ENCODE measurements at places on chromosomes 7 and 10. TPM values are rescaled to one million over a fixed set of nuclear protein-coding genes. Genes with fewer than 3 reads are reported as not detected.
A peak's percentile ranks its signal among the peaks of the same experiment; 100 is the strongest.

The ADCY1 gene
- total RNA-seq = not detected

The FAM221A gene
- 2.4 TPM for total RNA-seq

DNA sequence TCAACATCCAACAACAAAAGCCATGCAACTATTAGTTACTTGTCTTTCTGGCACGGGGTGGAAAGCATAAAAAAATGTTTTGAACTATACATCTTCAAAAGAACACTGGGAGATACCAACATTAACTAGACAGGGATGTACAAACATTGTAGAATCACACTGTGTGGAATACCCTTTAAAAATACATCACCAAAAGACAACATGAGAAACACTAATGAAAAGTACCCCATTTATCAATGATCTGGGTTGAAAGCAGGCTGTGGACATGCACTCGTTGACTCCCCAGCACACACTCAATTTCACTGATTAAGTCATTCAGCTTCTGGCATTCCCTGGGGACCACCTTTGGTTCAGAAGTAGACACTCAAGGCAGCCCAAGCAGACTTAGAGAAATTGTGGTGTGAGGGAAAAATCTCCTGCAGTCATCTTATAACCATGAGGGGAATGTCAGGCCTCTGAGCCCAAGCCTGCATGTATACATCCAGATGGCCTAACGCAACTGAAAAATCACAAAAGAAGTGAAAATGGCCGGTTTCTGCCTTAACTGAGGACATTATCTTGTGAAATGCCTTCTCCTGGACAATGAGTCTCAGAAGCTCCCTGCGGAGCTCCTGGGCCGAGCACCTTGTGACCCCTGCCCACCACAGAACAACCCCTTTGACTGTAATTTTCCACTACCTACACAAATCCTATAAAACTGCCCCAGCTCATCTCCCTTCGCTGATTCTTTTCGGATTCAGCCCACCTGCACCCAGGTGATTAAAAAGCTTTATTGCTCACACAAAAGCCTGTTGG lies 53.0 kb downstream of the CACUL1 start:
- DNase-seq = no peak
- H3K36me3 ChIP-seq = 0 out of 2 replicates have a peak, but pooled peaks cover 5% of the 10 kb centered on the region
- H3K4me1 ChIP-seq = no peaks in the 10 kb centered on the region
- H3K27me3 ChIP-seq = no peaks in the 10 kb centered on the region

The VPS50 gene
- 32.2 TPM for total RNA-seq

- 0 out of 2 replicates have a peak, but pooled peaks cover under 1% of the 10 kb centered on the region for H3K36me3 ChIP-seq
- H3K4me1 ChIP-seq = no peaks in the 10 kb centered on the region
- DNase-seq = no peak
- H3K4me3 ChIP-seq = no peak overlapping the region
- no peak overlapping the region for H3K27ac ChIP-seq
Measured at GRCh38 chr7:127578036-127578684, 7.2 kb downstream of the GCC1 start.

DNA sequence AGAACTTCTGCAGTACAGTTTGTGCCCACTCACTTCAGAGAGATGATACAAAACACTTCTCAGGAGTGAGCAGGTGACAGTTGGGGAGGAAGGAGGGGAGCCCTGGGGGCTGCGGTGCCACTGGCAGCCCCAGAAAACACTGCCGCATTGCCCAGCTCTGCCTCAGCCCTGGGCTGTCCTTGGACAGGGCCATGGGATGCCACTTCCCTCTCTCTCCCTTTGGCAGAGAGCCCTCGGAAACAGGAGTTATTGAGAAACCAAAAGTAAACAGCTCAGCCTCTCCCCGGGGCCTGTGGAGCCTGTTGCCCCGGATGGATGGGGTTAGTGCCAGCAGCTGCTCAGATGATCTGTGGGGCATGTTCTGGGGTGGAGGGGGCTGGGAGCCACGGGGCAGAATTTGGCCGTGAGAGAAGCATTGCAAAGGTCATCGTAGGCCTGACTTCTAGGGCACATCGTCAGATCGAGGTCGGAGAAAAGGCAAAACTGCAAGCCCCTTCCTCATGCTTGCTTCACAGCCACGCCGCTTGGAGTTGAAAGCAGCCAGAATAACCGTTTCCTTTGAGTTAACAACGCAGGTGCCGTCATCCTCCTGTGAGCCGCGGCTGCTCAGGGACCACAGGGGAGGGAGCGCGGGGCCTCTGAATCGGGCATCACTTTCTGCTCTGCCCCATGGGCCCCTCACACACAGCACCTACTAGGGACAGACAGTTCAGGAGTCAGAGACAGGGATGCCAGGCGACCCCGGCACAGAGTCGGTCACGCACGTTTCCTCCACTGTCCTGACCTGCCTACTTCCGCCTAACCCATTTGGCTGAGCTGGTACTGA lies 256.4 kb downstream of the CAMK1D start:
- peak overlapping the region; percentile 10 for H3K4me3 ChIP-seq
- DNase-seq = peak; percentile 89
- no peaks in the 10 kb centered on the region for H3K36me3 ChIP-seq
- peaks cover 35% of the 10 kb centered on the region for H3K4me1 ChIP-seq
- no peaks in the 10 kb centered on the region for H3K27me3 ChIP-seq

The HEPACAM2 gene
- total RNA-seq = not detected

DNA sequence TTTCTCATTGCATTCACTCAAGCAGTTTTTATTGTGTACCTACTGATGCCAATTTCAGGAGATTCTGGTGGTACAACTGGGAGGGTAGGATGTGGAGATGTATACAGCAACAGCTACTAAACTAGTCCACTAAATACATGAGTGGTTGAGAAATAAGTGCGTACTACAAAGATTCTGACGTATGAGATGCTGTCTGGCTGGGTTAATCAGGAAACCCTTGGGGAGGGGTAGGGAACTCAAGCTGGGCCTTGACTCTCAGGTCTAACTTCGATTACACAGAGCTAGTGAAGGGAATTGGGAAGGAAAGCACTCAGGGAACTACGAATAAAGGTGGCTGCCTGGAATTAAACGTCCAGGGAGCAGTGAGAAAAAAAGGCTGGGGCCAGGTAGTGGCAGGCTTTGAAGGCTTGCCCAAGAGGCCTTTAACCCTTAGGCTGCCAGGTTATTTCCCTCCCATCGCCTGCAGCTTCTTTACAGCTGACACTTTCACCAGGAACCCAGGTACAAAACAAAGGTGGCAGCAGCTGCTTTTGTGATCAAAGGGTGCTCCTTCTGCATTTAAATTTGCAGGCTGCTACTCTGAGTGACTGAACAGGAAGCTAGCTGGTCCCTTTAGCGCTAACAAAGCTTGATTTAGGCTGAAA lies 3.2 kb downstream of the MMS19 start:
- H3K27ac ChIP-seq = no peak overlapping the region
- no peaks in the 10 kb centered on the region for H3K27me3 ChIP-seq
- no peak for DNase-seq
- no peaks in the 10 kb centered on the region for H3K36me3 ChIP-seq

GRCh38 chr7:25392588-25393338 lies 164.5 kb upstream of the NPVF start:
- H3K27me3 ChIP-seq = peaks cover 74% of the 10 kb centered on the region
- H3K4me3 ChIP-seq = no peak overlapping the region
- DNase-seq = no peak
- no peaks in the 10 kb centered on the region for H3K36me3 ChIP-seq

The SPAM1 gene
- not detected for total RNA-seq

GRCh38 chr10:99364125-99364524 lies 35.0 kb downstream of the CNNM1 start:
- H3K4me3 ChIP-seq = no peak overlapping the region
- no peaks in the 10 kb centered on the region for H3K4me1 ChIP-seq
- no peaks in the 10 kb centered on the region for H3K36me3 ChIP-seq
- DNase-seq = no peak
- no peaks in the 10 kb centered on the region for H3K27me3 ChIP-seq

DNA sequence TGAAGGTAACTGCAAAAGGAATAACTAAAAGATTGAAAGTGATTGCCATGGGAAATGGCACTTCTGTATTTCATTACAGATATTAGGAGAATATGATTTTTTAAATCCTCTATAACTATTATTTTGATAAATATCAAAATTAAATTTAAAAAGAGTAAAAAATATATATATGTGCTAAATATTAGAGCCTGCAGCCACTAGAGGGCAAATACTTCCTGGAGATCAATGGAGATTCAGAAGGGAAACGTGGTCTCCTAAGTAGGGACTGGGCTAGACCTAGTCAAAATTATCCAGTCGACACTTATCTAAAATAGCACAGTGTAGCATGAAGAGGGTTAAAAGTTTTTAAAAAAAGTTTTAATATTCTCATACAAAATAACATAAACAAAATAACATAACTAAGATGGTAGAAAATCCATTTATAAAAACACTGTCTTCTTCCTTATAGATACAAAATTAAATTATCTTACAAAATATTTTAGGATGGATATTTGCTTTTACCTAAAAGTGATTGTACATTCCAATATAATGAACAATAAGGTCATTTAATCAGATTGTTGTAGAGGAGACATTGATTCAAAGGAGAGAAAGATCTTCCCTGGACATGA lies 434.3 kb downstream of the MDFIC start:
- H3K27ac ChIP-seq = no peak overlapping the region
- H3K4me1 ChIP-seq = no peaks in the 10 kb centered on the region
- H3K27me3 ChIP-seq = no peaks in the 10 kb centered on the region
- no peaks in the 10 kb centered on the region for H3K36me3 ChIP-seq
- DNase-seq = no peak
- H3K4me3 ChIP-seq = no peak overlapping the region

DNA sequence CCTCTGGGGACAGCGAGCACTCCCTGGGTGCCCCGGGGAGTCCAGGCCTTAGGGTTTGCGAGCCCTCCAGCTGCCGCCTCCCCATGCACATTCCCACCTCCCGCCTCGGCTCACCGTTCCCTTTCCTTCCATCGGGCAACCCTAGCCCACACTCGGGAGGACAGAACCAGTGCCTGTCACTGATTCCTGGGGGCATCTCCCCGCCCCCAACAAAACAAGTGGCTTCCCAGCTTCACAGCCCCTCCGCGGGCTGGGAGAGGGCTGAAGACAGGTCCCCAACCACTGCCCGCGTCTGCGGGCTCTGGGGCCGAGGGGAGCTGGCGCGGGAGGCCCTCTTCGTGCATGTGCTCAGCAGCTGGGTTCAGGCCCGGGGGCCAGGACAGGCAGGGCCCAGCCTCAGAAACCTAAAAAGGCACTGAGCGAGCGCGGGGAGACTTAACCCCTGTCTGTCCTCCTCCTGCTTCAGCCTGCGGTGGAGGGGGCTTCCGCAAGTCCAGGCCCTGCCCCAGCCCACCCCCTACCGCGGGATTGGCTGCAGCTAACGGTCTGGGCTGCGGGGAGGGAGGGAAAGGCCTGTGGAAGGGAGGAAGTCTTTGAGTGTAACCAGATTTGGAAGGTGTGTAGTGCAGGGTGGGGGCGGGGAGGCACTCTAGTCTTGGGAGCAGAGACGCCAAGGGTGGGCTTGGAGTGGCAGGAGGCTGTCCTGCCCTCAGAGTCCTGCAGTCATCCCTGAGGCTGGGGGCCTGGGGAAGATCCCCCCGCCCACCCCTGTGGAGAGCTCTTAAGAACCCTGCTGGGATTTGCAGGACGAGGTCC lies 1.2 kb downstream of the FLNC start:
- no peak overlapping the region for H3K4me3 ChIP-seq
- DNase-seq = no peak
- no peaks in the 10 kb centered on the region for H3K36me3 ChIP-seq

- H3K4me3 ChIP-seq = no peak overlapping the region
- no peak for DNase-seq
- H3K27me3 ChIP-seq = no peaks in the 10 kb centered on the region
- H3K27ac ChIP-seq = no peak overlapping the region
- H3K36me3 ChIP-seq = peaks cover 18% of the 10 kb centered on the region
- H3K4me1 ChIP-seq = peaks cover 13% of the 10 kb centered on the region
Measured at GRCh38 chr7:156834462-156834861, 58.5 kb downstream of the LMBR1 start.

The GPR26 gene
- total RNA-seq = not detected

GRCh38 chr7:131106681-131107336 lies 220.9 kb upstream of the MKLN1 start:
- peak overlapping the region; percentile 90 for H3K27ac ChIP-seq
- H3K4me3 ChIP-seq = peak overlapping the region; percentile 73
- H3K4me1 ChIP-seq = peaks cover 28% of the 10 kb centered on the region
- H3K36me3 ChIP-seq = peaks cover 43% of the 10 kb centered on the region

DNA sequence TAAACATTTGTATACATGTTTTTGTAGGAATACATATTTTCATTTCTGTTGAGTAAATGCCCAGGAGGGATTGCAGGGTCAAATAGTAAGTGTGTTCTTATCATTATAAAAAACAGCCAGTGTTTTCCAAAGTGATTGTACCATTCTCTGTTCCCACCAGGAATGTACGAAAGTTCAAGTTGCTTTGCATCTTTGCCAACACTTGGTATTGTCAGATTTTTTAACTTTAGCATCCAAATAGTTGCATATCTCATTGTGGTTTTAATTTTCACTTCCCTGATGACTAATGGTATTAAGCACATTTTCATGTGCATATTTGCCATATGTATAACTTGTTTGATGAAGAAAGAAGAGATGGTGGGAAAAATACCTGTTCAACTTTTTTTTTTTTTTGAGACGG lies 213.9 kb downstream of the ZNF365 start:
- H3K36me3 ChIP-seq = no peaks in the 10 kb centered on the region
- no peak overlapping the region for H3K27ac ChIP-seq
- no peak overlapping the region for H3K4me3 ChIP-seq
- no peaks in the 10 kb centered on the region for H3K27me3 ChIP-seq
- no peaks in the 10 kb centered on the region for H3K4me1 ChIP-seq

All from PC-9 (cell line).